ENCODE measurements at places on chromosomes 1 and 21.

GRCh38 chr21:33259995-33260394 is 6.2 kb upstream of the IL10RB start:
- no peak for DNase-seq

- DNase-seq, result no peak
Measured at GRCh38 chr1:239112101-239112935, 274.1 kb upstream of the CHRM3 start.

DNA sequence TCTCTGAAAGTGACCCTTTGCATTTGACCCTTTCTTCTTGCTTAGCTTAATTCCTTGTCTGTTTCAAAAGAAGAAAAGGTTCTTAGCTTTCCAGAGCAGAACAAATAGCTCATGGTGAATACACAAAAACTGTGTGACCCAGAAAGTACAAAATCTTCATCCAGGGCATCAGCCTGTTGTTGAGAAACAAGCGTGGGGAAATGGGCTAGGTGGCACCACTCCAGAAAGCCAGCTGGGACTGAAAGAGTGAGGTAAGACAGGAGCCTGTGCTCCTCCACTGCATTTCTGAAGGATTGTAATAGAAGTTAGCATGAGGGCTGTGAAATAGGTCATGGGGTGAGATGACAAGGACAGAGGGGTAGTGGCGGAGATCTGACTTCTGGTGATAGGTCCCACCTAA is 45.8 kb downstream of the CYP2J2 start:
- no peak for DNase-seq

- DNase-seq, result peak; percentile 40
Measured at GRCh38 chr1:108560874-108561459, 1.1 kb downstream of the EEIG2 start.

DNA sequence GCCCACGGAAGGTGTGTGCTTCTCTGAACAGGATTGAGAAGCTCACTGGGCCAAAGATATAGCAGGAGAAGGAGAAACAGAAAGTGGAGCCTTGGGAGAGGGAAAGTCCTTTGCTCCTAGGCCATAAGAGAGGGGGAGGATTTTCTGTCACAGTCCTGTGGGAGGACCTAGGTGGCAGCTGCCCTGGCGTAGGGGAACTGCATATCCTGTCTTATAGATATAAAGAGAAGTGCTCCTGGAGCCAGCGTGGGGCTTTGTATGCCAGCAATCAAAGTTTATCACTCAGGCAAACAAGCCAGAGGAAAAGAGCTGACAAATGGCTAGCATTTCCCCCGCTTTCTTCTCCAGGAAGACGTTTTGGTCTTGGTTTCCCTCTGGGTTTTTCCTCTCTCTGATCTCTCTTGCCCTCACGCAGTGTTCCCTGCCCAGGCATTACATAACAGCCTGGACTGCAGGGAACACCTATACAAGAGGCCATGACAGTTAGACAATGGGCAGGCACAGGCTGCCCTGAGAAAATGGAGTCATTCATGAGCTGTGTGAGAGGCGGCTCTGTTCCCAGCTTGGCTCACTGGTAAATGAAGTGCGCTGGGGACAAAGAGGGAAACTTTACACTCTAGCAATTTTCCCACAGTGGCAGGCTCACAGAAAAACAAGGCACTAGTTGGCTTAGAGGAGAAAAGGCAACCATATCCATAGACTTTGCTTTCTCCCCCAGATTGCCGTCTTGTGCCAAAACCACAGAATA is 52.5 kb upstream of the ZNF648 start:
- no peak for DNase-seq

DNA sequence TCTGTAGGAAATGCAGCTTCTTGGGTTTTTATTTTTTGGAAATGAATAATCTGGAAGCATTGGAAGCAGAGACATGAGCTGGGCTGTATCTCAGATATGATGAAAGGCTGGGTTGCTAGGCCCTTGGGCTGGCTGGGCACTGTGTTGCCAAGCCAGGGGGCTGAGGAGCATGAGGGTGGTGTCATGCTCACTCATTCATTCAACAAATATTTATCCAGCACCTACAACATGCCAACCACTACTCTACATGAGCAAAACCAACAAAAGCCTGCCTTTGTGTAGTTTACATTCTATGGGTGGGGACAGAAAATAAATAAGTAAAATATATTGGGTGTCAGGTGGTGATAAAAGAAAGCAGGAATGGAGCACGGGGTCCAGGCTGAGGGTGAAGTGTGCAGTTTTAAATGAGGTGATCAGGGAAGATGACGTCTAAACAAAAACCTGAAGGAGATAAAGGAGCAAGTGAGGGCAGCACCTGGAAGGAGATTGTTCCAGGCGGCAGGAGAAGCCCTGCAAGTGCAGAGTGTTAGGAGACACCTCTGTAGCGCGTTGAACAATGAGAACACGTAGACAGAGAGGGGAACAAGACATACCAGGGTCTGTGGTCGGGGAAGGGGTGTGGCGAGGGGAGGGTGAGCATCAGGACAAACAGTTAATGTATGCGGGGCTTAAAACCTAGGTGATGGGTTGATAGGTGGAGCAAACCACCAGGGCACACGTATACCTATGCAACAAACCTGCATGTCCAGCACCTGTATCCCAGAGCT is 10.9 kb downstream of the TAGLN2 start:
- DNase-seq, result no peak

- no peak for DNase-seq
Measured at GRCh38 chr1:187465441-187465840, 636.7 kb downstream of the PLA2G4A start.

- DNase-seq, result peak; percentile 70
Measured at GRCh38 chr1:31154632-31155215, 85.0 kb downstream of the NKAIN1 start.

- no peak for DNase-seq
Measured at GRCh38 chr1:112533029-112533428, 24.3 kb downstream of the WNT2B start.

GRCh38 chr1:17627239-17628052 is 87.9 kb downstream of the ARHGEF10L start:
- DNase-seq, result no peak

DNA sequence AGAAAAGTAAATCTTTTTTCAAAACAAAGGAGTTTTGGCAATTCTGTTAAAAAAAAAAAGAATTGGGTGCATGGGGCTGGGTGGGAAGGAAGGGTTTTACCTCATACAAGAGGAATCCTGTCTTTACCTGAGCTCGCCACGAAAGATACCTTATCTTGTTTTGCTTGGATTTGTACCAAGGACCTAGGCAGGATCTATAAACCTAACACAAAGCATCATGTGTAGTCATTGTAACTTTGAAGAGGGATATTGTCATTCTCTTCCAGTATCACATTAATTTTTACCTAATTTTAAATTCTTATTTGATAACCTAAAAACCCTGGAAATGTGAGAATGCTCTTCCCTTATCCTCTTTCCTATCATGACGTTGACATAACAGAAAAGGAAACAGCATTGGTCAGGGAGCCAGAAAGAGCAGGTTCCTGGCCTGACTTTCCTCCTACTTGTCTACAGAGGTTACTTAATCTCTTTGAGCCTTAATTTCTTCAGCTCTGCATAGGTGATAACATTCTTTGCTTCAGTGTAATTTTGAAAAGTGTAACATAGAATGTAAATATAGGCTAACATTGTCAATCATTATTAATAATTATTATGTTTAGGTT is 4.0 kb upstream of the LAMC1 start:
- DNase-seq, result peak; percentile 77

DNA sequence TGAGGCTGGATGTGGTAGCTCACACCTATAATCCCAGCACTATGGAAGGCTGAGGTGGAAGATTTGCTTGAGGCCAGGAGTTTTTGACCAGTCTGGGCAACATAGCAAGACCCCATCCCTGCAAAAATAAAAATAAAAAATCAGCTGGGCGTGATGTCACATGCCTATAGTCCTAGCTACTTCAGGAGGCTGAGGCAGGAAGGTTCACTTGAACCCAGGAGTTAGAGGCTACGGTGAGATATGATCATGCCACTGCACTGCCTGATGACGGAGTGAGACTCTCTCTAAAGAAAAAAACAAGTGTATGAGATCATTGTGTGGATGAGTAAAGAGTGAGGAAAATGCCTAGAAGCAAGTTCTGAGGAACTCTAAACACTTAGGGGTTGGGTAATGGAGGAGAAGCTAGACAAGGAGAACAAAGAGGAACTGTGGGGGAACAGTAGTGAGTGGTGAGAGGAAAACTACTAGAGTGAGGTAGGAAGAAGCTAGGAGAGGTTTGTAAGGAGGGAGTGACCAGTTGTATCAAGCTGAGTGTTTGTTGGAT is 17.0 kb downstream of the CLIC4 start:
- DNase-seq, result no peak

GRCh38 chr1:2125350-2126211 is 69.0 kb downstream of the FAAP20 start:
- no peak for DNase-seq

DNA sequence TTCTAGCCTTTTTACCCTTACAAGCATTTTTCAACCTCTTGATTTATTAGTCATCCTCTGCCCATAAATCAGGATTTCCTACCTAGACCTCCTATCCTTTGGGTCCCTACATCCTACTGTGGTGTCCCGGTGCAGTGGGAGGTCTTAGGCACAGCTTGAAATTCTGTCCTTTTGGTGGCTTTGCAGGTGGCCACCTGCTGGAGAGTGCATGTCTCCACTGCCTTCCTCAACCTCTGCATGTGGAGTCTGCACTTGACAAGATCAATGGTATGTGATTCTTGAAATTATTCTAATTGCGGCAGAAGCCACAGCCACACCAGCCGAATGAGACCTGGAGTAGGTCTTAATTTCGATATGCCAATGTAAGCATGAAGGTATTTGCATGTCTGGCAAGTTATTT is 11.4 kb upstream of the KCNA3 start:
- no peak for DNase-seq

GRCh38 chr1:20848162-20848561 is 61.1 kb upstream of the HP1BP3 start:
- peak; percentile 38 for DNase-seq

- no peak for DNase-seq
Measured at GRCh38 chr1:44637702-44638411, 36.4 kb downstream of the TMEM53 start.

- DNase-seq, result no peak
Measured at GRCh38 chr1:40824591-40825434, 37.4 kb downstream of the CITED4 start.

Measured in dermis blood vessel endothelial cell (primary cell).